CD4-positive, CD25-positive, alpha-beta regulatory T cell (primary cell): ENCODE measurements at places on chromosomes 3 and 15.

DNA sequence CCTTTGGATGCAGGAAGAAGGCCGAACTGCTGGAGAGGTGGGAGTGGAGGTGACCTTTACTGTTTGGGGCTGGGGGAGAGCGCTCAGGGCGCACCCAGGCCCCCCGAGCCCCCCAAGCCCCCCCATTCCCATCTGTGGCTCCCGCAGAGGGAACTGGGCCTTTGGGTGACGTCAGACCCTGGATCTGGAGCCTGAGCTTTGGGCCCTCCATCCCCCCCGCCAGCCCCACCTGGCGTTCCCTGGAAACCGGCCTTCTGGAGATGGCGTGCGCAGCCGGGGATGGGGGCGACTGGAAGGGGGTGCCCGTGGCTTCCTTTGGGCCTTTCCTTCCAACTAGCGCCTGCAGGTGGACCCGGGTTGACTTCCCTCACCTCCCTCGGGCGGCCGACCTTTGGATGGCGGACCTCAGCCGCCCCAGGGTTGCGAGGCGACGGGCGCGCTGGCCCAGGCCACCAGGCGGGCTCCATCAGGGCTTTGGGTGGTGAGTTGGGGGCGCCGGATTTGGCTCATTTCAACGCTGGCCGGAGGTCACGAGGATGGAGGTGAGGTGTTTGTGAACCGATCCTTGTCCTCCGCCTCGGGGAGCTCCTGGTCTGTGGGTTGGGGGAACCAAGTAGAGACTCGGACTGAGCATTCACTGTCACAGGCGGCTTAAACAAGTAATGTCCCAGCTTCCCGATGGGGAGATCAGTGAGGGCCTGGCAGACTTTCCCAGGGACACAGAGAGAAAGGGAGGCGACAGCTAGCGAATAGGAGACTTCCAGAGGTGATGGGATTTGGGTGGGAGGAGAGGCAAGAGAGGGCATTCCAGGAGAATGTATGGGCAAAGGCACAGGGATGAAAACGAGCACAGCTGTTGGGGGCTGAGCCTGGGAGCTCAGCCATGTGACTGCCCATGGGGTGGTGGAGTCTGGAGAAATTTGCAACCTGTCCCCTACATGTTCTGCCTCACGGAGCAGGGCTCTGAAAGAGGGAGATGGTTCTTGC, 709 bp downstream of the SCAMP5 start:
- no peak overlapping the region for H3K27ac ChIP-seq
- no peak for DNase-seq
- H3K27me3 ChIP-seq, result peaks cover 14% of the 10 kb centered on the region
- H3K4me1 ChIP-seq, result peaks cover 14% of the 10 kb centered on the region

- no peaks in the 10 kb centered on the region for H3K27me3 ChIP-seq
- H3K4me3 ChIP-seq, result no peak overlapping the region
- DNase-seq, result no peak
- no peaks in the 10 kb centered on the region for H3K4me1 ChIP-seq
Measured at GRCh38 chr15:42215913-42216829, 8.1 kb upstream of the VPS39 start.

GRCh38 chr3:29203851-29204250, 77.0 kb upstream of the RBMS3 start:
- no peaks in the 10 kb centered on the region for H3K36me3 ChIP-seq
- no peak overlapping the region for H3K27ac ChIP-seq
- no peak for DNase-seq
- H3K4me1 ChIP-seq, result no peaks in the 10 kb centered on the region

DNA sequence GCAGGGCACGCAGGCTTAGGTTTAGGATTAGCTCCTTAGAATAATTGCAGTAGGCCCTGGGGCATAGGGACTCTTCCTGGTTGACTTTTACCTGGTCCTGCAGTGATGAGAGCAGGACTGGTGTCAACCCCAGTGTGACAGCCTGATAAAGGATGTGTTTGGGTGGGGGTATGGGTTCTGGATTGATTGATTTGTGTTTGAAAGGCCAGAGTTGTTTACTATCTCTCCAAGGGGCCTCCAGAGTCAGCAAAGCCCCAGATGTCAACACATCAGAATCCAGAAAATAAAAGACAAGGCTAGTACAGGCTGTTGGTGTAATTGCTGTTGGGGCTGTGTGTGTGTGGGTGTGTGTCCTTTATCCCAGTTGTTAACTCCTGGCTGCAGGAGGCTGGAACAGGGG, 122.3 kb downstream of the CHRNA7 start:
- no peak overlapping the region for H3K4me3 ChIP-seq
- H3K36me3 ChIP-seq, result no peaks in the 10 kb centered on the region
- no peaks in the 10 kb centered on the region for H3K4me1 ChIP-seq
- no peak for DNase-seq
- no peak overlapping the region for H3K27ac ChIP-seq
- no peaks in the 10 kb centered on the region for H3K27me3 ChIP-seq

GRCh38 chr3:195210266-195210973, 60.5 kb downstream of the XXYLT1 start:
- H3K36me3 ChIP-seq, result no peaks in the 10 kb centered on the region
- no peak overlapping the region for H3K4me3 ChIP-seq
- DNase-seq, result no peak
- H3K27ac ChIP-seq, result no peak overlapping the region
- no peaks in the 10 kb centered on the region for H3K27me3 ChIP-seq
- no peaks in the 10 kb centered on the region for H3K4me1 ChIP-seq

- no peaks in the 10 kb centered on the region for H3K4me1 ChIP-seq
- H3K27ac ChIP-seq, result no peak overlapping the region
- no peak overlapping the region for H3K4me3 ChIP-seq
- H3K27me3 ChIP-seq, result no peaks in the 10 kb centered on the region
Measured at GRCh38 chr3:74314696-74315095, 299.8 kb downstream of the CNTN3 start.

GRCh38 chr15:51079226-51079625, 15.5 kb downstream of the TNFAIP8L3 start:
- no peaks in the 10 kb centered on the region for H3K36me3 ChIP-seq
- H3K27ac ChIP-seq, result no peak overlapping the region
- H3K4me3 ChIP-seq, result no peak overlapping the region
- H3K4me1 ChIP-seq, result peaks cover 5% of the 10 kb centered on the region
- no peak for DNase-seq

DNA sequence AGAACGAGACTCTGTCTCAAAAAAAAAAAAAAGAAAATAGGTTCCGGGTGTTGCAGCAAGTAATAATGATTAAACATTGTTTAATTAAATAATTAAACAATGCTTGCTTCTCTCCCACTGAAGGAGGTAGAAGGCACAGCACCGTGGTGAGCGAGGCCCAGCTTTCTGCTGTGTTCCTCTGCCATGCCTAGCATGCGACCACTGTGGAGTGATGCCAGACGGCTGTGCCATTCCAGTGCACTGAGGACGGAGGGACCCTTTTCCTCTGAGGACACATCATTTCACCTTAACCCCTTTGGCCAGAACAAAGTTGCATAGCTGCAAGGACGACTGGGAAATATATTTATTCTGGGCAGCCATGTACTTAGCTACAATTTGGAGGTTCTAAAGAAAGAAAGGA, 322.8 kb upstream of the TPRG1 start:
- no peaks in the 10 kb centered on the region for H3K36me3 ChIP-seq
- no peak overlapping the region for H3K4me3 ChIP-seq
- H3K27ac ChIP-seq, result no peak overlapping the region
- no peak for DNase-seq

- no peak for DNase-seq
- H3K27me3 ChIP-seq, result no peaks in the 10 kb centered on the region
- H3K36me3 ChIP-seq, result no peaks in the 10 kb centered on the region
- peak overlapping the region; percentile 80 for H3K27ac ChIP-seq
Measured at GRCh38 chr3:133492159-133492741, 81.2 kb upstream of the CDV3 start.

GRCh38 chr15:89039142-89039541, 49.1 kb upstream of the ABHD2 start:
- H3K4me1 ChIP-seq, result no peaks in the 10 kb centered on the region
- H3K36me3 ChIP-seq, result no peaks in the 10 kb centered on the region
- H3K4me3 ChIP-seq, result no peak overlapping the region
- H3K27ac ChIP-seq, result no peak overlapping the region
- peaks cover 5% of the 10 kb centered on the region for H3K27me3 ChIP-seq
- no peak for DNase-seq

DNA sequence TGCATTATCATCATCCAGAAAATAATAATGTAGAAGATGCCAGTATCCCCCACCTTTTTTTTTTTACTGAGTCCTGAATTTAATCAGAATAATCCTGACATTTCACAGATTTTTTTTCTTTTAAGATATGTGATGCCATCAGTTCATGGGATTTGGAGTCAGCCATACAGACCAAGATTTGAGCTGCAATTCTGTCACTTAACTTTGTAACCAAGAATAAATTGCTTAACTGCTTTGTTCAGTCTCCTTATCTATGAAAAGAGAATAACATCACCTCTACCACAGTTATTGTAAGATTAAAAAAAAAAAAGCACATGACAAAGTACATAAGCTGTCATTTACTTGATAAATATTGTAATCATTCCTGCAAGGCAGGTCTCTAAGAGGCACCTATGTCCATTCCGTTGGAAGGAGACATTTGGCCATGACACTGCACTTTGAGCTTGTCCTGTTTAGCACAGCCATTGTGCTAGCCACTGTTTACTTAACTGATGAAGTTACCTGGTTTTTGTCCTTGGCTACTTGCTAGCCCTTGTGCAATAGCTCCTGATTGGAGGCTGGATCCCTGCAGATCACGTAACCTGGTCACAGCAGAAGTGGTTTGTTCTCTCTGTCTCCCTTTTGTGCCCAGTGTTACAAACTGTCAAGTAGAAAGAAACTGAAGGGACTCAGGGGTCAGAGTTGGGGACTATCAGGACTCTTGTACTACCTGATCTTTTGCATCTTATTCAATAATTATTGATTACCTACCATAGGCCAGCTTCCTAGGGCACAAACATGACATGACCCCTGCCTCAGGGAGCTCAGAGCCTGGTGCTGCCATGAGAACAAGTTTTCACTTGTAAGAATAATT, 306.0 kb downstream of the WDR72 start:
- no peak for DNase-seq
- H3K4me3 ChIP-seq, result no peak overlapping the region
- H3K27me3 ChIP-seq, result no peaks in the 10 kb centered on the region
- no peaks in the 10 kb centered on the region for H3K36me3 ChIP-seq

GRCh38 chr3:122094125-122094524, 39.0 kb downstream of the CD86 start:
- DNase-seq, result peak; percentile 69
- no peak overlapping the region for H3K4me3 ChIP-seq
- no peaks in the 10 kb centered on the region for H3K4me1 ChIP-seq
- no peak overlapping the region for H3K27ac ChIP-seq
- no peaks in the 10 kb centered on the region for H3K36me3 ChIP-seq

GRCh38 chr3:138785951-138786350, 48.8 kb downstream of the PIK3CB start:
- H3K27me3 ChIP-seq, result no peaks in the 10 kb centered on the region
- H3K4me1 ChIP-seq, result peaks cover 8% of the 10 kb centered on the region
- no peak overlapping the region for H3K27ac ChIP-seq
- H3K4me3 ChIP-seq, result no peak overlapping the region
- no peak for DNase-seq

DNA sequence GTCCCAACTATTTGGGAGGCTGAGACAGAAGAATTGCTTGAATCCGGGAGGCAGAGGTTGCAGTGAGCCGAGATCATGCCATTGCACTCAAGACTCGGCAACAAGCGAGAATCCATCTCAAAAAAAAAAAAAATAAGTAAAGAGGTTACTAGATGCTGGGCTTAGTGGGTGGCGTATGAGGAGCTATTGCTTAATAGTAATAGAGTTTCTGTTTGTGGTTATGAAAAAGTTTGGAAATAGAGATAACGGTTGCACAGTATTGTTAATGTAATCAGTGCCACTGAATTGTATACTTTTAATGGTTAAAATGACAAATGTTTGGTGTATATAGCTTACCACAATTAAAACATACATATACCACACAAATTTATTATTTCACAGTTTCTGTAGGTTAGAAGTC, 14.7 kb upstream of the HHATL start:
- H3K4me3 ChIP-seq, result no peak overlapping the region
- no peaks in the 10 kb centered on the region for H3K4me1 ChIP-seq
- H3K36me3 ChIP-seq, result no peaks in the 10 kb centered on the region
- no peak for DNase-seq
- H3K27ac ChIP-seq, result no peak overlapping the region

DNA sequence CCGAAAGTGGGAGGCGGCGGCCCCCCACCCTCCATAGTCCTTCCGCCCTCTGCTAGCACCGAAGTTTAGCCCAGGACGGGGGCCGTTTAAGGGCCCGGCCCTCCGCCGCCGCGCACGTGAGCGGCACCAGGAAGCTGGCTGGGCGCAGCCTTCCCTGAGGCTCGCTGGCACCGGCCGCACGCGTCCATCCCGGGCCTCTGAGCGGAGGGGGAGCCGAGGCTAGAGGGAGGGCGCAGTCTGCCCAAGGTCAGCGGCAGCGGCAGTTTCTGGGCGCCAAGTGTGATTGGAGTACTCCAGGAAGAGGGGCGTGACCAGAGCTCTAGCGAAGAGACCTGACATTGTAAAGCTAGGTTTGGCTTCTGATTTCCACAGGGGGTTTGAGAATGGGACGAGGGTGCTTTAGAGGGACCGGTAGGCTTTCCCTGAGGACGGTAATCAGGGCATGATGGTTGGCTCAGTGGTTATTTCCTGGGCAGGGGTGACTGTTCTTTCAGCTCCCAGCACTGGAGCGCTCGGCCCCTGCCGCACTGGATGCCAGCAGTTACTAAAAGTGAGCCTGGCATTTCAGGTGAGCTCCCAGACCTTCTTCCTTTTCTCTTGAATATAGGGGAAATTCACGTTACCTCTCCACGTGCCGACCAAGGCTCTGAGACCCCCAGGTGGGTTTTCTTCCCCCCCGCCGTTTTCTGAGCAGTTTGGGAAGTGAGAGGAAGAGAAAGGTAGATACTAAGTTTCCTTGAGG, 853 bp downstream of the TEX264 start:
- H3K4me3 ChIP-seq, result peak overlapping the region; percentile 87
- H3K36me3 ChIP-seq, result peaks cover 4% of the 10 kb centered on the region
- no peaks in the 10 kb centered on the region for H3K27me3 ChIP-seq
- peaks cover 74% of the 10 kb centered on the region for H3K4me1 ChIP-seq

DNA sequence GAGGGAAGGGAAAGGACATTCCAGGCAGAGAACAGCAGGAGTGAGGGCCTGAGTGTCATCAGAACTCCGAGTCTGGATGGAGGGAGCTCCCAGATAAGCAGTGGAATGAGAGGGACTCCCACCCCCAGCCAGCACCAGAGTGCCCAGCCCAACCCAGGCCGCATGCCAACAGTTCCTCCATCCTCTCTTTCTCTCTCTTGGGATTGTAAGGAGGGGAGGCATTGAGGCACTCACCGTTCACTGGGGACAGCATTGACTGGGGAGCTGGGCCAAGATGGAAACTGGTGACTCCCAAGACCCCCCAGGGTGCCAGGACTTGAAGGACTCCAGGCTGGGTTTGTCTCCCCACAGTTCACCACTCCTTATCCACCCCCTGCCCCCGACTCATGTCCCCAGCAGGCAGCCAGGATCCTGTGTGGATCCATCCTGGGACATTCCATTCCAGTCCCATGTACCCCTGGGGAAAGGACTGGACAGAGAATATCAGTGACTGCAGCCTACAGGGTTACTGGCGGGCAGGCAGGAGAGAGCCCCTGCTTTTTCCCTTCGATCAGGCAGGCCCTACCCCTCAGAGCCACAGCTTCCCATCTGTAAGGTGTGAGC, 15.7 kb downstream of the PTH1R start:
- peaks cover 10% of the 10 kb centered on the region for H3K4me1 ChIP-seq
- H3K36me3 ChIP-seq, result no peaks in the 10 kb centered on the region
- H3K4me3 ChIP-seq, result no peak overlapping the region
- peaks cover 7% of the 10 kb centered on the region for H3K27me3 ChIP-seq
- H3K27ac ChIP-seq, result no peak overlapping the region
- no peak for DNase-seq

- no peak overlapping the region for H3K4me3 ChIP-seq
- H3K4me1 ChIP-seq, result no peaks in the 10 kb centered on the region
- no peak for DNase-seq
- peaks cover 4% of the 10 kb centered on the region for H3K27me3 ChIP-seq
Measured at GRCh38 chr15:66925721-66926120, 139.7 kb upstream of the SMAD3 start.
